ENCODE measurements at places on chromosomes 1 and 21.
A peak's percentile ranks its signal among the peaks of the same experiment; 100 is the strongest.

DNA sequence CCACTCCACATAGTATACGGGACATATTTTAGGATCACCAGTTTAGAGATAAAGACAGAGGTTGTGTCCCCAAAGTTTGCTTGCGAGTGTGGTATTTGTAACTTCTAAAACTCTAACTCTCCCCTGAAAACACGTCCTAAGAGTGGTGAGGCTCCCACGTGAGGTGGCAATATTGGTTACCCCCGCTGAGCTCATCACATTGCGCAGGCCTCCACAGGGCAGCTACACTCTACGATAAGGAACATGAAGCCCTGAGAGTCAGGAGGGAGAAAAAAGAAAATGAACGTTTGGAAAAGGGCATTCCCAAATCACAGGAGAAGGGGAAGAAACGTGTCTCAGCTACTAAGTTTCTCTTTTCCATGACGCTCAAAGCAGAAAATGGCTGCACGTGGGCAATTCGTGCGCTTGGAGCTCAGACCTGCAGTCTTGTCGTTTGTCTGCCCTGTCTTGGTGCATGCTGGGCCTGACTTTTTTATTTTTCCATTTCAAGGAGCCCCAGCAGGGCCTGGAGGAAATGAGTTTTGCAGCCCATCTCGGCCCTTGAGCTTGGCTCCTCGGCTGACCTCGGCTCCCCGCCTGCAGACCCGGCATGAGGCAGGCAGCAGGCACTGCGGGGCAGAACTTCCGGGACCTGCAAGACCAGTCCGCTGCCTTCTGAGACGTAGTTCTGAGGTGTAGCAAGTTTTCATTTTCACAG lies 25.7 kb downstream of the ERG start:
- DNase-seq, result no peak

GRCh38 chr1:1567891-1568291 lies 6.8 kb downstream of the SSU72 start:
- DNase-seq, result no peak

- no peak for DNase-seq
These were observed 265.0 kb downstream of the NPHP4 start for GRCh38 chr1:5727191-5727590.

GRCh38 chr1:74161497-74161896 lies 36.5 kb downstream of the LRRIQ3 start:
- no peak for DNase-seq

DNA sequence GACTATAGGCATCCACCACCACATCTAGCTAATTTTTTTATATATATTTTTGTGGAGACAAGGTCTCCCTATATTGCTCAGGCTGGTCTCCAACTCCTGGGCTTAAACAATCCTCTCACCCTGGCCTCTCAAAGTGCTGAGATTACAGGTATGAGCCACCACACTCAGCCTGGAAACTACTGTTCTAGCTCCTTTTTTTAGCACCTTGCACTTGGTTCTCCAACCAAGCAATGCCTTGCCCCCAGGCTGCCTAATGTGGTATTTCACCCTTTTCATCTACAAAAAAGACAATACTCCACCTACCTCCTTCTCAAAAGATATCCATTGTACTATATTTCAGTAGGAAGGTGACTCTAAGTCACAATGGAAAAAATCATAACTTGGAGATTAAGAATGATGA lies 6.7 kb downstream of the ARNT start:
- DNase-seq, result no peak

- DNase-seq, result no peak
These were observed 49.8 kb upstream of the RCC1 start for GRCh38 chr1:28456078-28456477.

DNA sequence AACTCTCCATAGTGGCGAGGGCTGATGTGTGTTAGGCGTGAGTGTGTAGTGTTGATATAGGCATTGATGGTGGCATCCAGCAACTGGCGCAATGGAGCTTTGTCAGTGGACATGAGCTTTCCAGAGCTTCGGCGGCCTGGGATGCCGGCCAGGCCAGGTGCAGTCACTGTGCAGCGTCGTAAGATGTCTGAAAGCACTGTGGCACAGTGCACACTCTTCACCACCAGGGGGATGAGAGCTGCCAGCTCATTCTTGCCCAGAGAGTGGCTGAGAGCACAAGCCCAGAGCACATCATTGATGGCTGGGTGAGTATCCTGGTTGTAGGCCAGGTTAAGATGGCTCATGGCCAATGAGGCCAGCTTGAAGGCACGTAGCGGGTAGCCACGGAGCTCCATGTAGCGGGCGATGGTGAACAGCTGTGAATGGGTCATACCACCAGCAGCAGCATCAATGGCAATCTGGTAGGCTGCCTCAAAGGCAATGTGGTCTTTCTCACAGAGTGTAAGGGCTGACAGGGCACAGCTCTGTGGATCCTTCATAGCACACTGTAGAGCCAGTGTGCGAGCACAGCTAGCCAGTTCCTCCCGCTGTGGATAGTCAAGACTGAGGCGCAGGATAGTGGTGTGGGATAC lies 6.7 kb downstream of the UROD start:
- peak; percentile 20 for DNase-seq

- no peak for DNase-seq
These were observed 159.9 kb upstream of the NEGR1 start for GRCh38 chr1:72442262-72442661.

- no peak for DNase-seq
These were observed 16.2 kb upstream of the TSNAX start for GRCh38 chr1:231512147-231512698.
